ENCODE measurements at places on chromosomes 16 and 17. TPM values are rescaled to one million over a fixed set of nuclear protein-coding genes. Genes with fewer than 3 reads are reported as not detected.
A peak's percentile ranks its signal among the peaks of the same experiment; 100 is the strongest.

DNA sequence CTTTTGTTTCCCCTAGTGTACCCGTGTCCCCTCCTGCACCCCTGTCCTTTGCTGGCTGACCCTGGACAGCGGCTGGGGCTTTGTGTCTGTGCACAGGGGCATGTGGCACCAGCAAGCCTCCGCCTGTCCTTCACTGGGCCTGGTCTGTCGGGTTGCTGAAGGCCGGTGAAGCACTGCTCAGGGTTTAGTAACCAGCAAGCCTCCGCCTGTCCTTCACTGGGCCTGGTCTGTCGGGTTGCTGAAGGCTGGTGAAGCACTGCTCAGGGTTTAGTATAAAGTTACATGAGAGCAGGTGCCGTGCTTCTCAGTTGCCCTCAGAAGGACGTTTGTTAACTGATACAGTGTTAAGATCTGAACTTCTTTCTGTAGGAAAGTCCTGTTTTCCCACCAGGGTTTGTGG is 33.8 kb downstream of the DEF8 start:
- no peak overlapping the region for H3K27ac ChIP-seq
- no peaks in the 10 kb centered on the region for H3K4me1 ChIP-seq
- no peaks in the 10 kb centered on the region for H3K27me3 ChIP-seq
- peaks cover 87% of the 10 kb centered on the region for H3K36me3 ChIP-seq
- no peak for DNase-seq

DNA sequence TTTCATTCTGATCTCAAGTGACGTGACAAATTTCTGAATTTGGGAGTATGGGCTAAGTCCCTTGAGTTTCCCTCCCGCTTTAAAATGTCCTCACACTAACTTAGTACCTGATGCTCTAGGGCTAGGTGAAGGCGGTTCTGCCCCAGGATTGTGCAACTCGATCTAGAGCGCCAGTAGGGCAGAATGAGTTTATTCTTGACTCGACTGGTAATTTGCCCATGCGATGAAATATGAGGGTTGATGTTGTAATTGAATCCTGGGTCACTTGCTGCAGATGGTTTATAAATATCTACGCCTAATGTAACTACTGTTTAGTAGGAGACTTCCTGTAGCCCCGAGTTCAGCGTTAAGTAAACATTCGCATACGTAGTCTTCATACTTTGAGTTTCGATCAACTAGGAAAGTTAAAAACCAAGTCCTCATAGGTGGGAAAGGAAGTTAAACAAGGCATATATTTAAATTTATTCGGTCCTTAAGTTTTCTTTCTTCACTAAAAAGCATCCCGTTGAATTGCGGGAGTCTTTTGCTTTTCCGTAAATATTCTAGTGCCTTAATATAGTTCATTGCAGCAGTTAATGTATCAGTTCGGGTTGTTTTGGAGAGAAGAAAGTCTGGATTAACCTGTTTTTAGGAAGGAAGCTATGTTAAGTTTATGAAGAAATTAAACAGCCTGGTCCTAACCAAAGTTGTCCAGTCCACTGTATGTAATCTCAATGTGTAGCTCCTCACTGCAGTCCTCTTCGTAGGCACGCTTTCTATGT is 1.6 kb downstream of the CTCF start:
- no peaks in the 10 kb centered on the region for H3K36me3 ChIP-seq
- DNase-seq = peak; percentile 75
- peaks cover 6% of the 10 kb centered on the region for H3K4me1 ChIP-seq
- no peaks in the 10 kb centered on the region for H3K27me3 ChIP-seq
- peak overlapping the region; percentile 95 for H3K4me3 ChIP-seq

DNA sequence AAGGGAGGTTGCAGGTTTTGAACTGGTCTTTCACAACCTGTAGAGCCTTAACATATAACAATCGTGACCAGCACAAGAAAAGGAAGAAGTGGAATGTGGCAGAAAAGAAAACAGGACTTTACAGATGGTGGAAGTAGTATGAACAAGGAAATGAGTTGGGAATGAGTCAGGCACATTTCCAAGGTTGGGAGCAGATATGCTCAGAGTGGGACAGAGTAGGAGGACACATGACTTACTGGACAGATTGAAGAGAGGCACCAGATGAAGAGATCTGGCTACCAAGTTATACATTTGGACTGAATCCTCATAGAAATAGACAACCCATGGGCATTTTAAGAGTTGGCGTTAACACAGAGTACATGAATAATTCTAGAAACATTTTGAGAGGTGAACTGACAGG is 95.3 kb downstream of the ZNF18 start:
- no peak overlapping the region for H3K4me3 ChIP-seq
- no peaks in the 10 kb centered on the region for H3K27me3 ChIP-seq
- no peaks in the 10 kb centered on the region for H3K36me3 ChIP-seq
- H3K27ac ChIP-seq = no peak overlapping the region

GRCh38 chr16:87696726-87697125 is 69.1 kb downstream of the KLHDC4 start:
- H3K27ac ChIP-seq = no peak overlapping the region
- no peaks in the 10 kb centered on the region for H3K4me1 ChIP-seq
- DNase-seq = no peak
- H3K36me3 ChIP-seq = no peaks in the 10 kb centered on the region

DNA sequence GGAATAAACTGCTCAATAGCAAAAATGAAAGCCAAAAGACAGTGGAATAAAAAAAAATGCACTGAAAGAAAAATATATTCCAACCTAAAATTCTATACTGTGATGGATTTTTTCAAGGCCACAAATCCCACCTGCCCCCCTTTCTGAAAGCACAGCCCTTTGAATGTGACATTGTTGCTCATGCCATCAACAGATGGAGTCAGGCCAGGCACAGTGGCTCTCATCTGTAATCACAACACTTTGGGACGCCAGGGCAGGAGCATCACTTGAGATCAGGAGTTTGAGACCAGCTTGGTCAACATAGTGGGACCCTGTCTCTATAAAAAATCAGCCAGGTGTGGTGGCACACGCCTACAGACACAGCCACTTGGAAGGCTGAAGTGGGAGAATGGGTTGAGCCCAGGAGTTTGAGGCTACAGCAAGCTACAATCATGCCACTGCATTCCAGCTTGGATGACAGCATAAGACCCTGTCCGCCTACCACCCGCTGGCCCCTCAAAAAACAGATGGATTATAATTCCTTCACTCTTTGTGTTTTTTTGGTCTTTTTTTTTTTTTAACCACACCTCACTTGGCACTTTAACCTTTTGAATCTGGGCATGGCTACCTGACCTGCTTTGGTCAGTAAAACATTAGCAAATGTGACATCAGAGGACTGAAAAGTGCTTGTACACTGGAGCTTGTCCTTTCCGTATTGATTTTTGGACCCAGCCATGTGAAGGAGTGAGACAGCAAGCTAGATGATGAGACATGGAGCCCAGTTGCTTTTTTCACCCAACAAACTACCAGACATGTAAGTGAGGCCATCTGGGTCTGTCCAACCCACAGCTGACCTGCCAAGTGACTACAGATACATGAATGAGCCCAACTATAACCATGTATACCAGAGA is 36.3 kb downstream of the GLG1 start:
- H3K36me3 ChIP-seq = no peaks in the 10 kb centered on the region
- H3K4me3 ChIP-seq = no peak overlapping the region
- no peaks in the 10 kb centered on the region for H3K27me3 ChIP-seq
- H3K4me1 ChIP-seq = peaks cover 4% of the 10 kb centered on the region
- no peak for DNase-seq

- H3K4me3 ChIP-seq = no peak overlapping the region
- H3K27ac ChIP-seq = peak overlapping the region; percentile 53
- no peaks in the 10 kb centered on the region for H3K27me3 ChIP-seq
- no peak for DNase-seq
- no peaks in the 10 kb centered on the region for H3K36me3 ChIP-seq
These were observed 87.8 kb upstream of the CORO6 start for GRCh38 chr17:29710520-29710884.

DNA sequence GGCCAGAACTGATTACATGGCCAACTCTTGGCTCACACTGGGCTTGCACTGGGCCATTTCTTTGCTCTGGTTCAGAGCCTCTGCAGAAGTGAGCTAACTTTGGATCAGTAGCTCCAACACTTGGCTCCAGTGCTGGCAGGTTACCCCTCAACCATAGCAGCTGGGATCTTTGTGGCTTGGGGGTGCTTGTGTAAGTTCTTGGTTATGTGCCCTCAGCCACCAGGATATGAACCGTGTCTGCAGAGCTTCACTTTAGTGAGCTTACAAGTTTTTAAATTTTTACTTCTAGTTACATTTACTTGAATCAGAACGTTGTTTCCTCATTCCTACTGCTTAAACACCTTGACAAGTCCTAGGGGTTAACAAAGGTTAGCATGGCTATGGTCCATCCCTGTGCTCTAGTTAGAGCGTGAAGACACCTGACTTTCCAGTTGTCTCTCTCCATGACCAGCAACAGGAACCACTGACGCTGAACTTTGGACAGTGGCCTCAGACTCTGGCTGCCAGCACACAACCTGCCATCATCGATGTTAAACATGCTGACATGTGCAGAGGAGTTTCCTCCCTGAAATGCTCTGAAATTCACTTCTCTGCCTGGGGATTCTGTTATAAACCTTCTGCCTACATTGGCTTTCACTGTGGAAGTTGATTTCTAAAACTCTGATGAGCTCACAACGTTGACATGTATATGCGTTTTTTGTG is 4.1 kb downstream of the PDF start:
- no peaks in the 10 kb centered on the region for H3K27me3 ChIP-seq
- H3K36me3 ChIP-seq = peaks cover 66% of the 10 kb centered on the region
- no peak overlapping the region for H3K27ac ChIP-seq
- no peak overlapping the region for H3K4me3 ChIP-seq
- DNase-seq = no peak

- no peak overlapping the region for H3K4me3 ChIP-seq
- H3K27ac ChIP-seq = no peak overlapping the region
- no peaks in the 10 kb centered on the region for H3K27me3 ChIP-seq
- no peaks in the 10 kb centered on the region for H3K4me1 ChIP-seq
- H3K36me3 ChIP-seq = no peaks in the 10 kb centered on the region
These were observed 30.4 kb upstream of the CCL1 start for GRCh38 chr17:34393401-34393800.

DNA sequence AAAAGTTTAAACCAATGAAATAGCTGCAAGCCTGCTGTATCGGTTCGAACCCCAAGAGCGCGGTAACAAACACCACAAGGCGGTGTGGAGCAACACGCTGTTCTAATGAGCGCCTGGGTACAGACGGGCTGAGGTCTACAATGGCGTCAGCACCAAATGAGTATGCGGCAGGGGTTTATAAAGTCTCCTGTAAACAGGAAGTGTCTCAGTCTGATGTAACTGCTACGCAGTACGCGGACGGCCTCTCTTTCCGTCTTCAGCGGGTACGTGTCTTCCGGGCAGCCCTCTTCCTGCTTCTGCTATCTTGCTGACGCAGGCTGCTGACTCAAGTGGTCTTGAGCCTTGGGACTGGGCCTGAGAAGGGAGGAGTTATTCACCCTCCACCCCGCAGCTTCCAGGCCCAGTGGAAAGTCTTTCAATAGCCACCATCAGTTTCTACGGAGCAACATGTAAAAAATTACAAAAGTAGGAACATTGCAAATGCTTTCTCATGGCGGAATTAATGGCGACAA is 40.5 kb upstream of the KCNJ2 start:
- no peaks in the 10 kb centered on the region for H3K4me1 ChIP-seq
- no peaks in the 10 kb centered on the region for H3K36me3 ChIP-seq
- H3K27ac ChIP-seq = no peak overlapping the region
- H3K27me3 ChIP-seq = no peaks in the 10 kb centered on the region

DNA sequence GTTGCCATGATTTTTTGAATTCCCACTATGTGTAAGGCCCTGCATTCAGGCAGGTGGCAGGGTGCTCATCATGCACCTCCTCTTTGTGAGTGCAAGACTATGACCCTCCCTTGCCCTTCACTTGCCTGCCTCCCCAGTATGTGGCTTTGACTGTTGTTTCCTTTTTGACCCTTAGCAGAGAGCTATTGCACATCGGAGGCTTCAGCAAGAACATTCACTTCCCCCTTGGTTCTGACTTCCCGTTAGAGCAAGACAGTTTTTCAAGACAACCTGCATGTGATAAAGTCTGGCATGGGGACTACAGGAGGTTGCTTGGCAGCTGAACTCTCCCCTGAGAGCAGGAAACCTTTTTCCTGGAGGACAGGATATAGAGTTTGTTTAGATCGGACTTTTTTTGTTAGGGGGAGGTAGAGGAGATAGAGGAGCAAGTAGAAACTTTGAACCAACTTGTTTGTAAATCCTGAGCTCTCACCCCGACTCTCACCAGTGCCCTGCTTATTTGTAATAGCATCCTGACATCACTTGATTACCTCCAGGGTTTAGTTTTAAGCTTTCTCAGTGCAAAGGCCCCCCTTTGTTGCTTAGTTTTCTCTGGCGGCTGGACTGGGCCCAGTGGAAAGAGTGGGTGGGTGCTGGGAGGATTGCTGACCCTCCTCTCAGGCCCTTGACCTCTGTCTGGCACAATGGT is 34.3 kb downstream of the LIMD2 start:
- H3K36me3 ChIP-seq = peaks cover 50% of the 10 kb centered on the region
- peaks cover 12% of the 10 kb centered on the region for H3K4me1 ChIP-seq
- H3K27me3 ChIP-seq = no peaks in the 10 kb centered on the region
- no peak for DNase-seq
- no peak overlapping the region for H3K27ac ChIP-seq
- H3K4me3 ChIP-seq = no peak overlapping the region

DNA sequence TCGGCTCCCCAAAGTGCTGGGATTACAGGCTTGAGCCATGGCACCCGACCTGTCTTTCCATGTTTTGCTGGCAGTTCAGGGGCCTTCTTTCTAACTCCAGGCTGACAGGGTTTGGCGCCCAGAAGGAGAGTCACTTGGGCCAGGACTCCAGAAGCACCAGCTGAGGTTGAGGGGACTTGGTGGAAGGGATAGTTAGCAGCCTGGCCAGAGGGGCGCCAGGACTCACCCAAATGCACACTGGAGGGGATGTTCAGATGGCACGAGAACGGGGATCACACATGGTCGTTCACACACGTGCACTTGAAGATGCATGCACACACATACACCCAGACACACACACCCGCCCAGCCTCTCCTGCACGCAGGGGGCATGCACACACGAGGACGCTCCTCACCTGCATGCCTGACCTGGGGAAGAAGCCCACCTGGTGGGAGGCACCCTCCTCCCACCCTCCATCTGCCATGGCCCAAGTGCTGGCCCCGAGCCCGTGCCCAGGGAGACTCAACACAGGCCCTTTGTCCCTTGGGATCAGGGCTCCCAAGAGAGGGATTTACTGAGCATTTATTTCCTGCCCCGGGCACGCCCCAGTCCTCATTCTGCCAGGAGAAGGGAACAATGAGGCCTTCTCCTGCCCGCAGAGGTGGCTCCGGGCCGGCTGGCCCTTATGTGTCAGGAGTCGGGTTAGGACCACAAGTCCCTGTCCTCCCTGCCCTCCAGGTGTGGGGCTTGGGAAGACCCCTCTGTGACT is 2.3 kb upstream of the PRSS21 start:
- no peaks in the 10 kb centered on the region for H3K27me3 ChIP-seq
- no peaks in the 10 kb centered on the region for H3K4me1 ChIP-seq
- no peak for DNase-seq
- H3K27ac ChIP-seq = no peak overlapping the region
- H3K4me3 ChIP-seq = no peak overlapping the region

SPN gene
- 0.61 TPM for total RNA-seq

SLC26A11 gene
- 62.5 TPM for total RNA-seq

SMTNL2 gene
- 0.17 TPM for total RNA-seq

DRC7 gene
- total RNA-seq = not detected

ACSM3 gene
- 6.1 TPM for total RNA-seq

UNC13D gene
- total RNA-seq = 11.1 TPM

Measured in adrenal gland (tissue), 19 donors.